Activated naive CD4-positive, alpha-beta T cell (primary cell): ENCODE measurements at places on chromosomes 3 and 15.

DNA sequence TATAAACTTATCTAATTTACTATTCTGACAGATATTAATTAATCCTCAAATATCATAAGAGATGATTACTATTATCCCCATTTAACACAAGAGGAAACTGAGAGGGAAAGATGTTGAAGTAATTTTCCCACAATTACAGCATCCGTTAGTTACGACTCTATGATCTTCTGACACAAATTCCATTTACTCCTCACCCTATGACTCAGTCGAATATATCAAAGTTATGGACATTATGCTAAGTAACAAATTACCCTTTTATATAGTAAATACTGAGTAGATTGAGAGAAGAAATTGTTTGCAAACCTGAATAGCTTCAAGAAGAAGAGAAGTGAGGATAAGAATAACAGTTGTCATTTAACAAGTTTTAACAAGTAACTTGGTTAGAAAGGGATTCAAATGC, 340.0 kb downstream of the TBC1D5 start:
- no peak for DNase-seq

DNA sequence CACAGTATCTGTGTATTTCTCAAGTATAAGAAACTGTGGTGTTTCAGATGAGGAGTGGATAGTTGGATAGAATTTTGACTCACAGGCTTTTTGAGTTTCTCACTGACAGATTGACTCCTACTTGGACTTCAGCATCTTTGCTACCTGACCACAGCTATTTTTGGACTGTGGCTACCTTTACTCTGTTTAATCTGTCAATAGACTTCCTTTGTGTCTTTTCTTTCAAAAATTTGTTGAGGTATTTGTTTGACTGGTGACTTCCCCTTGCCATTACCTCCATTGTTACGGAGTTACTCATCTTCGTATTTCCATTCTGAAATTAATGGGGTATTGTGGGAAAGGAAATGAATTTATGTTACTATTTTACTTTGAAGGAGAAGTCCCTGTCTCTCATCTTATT, 123.8 kb downstream of the AGBL1 start:
- DNase-seq, result no peak

DNA sequence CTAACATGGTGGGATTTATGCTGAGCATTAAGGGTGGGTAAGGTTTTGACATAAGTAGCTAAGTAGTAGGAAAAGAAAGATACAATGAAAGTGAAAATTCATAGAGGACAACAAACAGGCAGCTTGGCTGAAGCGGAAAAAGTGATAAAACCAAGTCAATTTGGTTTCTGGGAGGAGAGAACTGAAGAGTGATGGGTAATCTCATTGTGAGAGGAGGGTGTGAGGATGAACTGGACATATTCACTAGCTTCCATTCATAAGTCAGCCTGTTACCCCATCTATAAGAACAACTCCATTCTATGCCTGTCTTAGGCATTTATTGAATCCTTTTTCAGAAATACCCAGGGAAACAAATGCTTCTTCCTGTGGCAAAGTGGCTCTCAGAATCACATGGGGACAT, 67.1 kb upstream of the BBX start:
- DNase-seq, result no peak

- no peak for DNase-seq
These were observed 183.7 kb downstream of the TLE3 start for GRCh38 chr15:69914040-69914439.

- DNase-seq, result no peak
These were observed 54.4 kb upstream of the THUMPD3 start for GRCh38 chr3:9308298-9308990.

DNA sequence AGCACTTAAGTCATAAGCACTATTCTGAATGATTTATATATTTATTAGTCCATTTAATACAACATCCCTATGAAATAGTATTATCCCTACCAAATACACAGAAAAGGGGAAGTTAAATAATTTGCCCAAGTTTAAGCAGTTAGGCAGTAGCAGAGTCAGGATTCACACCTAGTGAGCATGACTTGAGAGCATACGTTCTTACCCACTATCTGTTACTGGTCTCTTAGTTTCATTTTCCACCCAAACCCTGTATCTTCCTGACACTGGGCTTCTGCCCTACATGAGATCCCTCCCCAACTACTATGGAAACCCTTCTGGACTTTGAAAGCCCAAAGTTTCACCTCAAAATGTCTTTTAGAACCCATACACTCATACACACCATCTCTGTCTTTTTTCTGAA, 4.4 kb upstream of the ATOSA start:
- DNase-seq, result no peak

DNA sequence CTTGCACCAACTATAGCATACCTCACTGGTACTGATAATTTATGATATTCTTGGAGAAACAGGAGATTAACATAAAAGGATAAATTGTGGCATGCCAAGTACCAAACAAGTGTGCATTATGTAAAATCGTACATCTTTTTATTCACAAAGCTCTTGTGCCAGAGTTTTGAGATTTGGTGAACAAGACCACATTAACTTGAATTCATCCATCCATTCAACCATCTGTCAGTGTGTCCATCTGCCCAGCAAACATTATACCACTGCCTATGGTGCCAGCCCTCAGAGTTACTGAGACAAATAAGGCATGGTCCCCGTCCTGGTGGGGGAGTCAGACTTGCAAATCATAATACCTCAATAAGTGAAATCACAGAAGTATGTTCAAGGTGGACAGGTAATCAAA, 17.0 kb upstream of the NEO1 start:
- DNase-seq, result no peak

DNA sequence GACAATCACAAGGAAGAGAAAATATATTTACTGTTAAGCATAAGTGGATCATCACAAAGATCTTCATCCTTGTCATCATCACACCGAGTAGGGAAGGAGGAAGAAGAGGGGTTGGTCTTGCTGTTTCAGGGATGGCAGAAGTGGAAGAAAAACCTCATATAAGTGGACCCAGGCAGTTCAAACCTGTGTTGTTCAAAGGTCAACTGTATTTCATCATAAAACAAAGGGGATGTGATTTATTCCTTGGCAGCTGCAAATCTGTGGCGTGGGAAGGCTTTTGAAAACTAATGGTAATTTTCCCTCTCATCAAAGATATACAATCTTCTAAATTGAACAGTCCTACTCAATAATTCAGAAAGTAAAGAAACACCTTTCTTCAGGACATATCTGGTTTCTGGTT, 129.9 kb upstream of the ABI3BP start:
- DNase-seq, result no peak

- DNase-seq, result no peak
These were observed 16.7 kb upstream of the HRH1 start for GRCh38 chr3:11137627-11137959.

GRCh38 chr3:100311011-100311410, 23.5 kb upstream of the NIT2 start:
- DNase-seq, result no peak

DNA sequence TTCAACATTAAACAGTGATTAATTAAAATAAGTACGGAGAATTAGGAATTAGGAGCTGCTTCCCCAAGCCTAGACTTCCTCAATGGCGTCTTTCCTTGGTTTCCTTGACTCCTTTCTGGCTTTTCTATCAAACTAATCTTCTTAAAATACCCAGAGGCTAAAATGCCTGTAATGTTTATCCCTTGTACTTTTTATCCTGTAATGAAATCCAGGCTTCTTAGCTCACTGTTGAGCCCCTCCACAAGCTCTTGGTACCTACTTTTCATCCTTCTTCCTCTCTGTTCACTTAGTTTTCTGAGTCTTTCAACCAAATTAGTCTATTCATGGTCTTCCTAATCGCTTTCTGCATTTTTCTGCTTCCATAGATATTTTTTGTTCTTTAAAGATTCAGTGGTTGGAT, 6.9 kb upstream of the UBE2E1 start:
- no peak for DNase-seq

DNA sequence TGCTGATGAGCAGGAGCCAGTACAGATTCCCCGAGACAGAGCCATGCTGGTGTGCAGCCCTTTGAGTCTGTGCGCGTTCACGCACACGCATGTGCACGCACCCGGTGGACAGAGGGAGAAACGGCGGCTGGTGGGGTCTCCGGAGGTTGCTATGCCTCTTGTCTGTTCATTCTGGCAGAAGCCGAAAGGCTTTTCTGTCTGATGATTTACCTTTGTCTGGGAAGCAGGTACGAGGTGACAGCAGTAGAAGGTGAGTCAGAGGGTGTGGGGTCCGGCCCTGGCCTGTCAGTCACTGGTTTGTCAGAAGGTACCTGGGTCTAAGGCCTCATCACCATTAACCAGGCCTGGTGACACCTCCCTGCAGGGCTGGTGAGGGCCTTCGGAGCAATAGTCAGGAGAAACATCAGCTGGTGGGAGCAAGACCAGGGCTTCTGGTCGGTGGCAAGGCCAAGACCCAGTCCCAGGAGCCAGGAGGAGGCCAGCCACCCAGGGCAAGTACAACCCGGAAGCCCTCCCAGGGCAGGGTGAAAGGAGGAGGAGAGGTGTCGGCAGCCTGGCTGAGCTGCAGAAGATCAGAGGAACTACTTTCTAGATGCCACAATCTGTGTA, 7.5 kb downstream of the PCSK6 start:
- no peak for DNase-seq

DNA sequence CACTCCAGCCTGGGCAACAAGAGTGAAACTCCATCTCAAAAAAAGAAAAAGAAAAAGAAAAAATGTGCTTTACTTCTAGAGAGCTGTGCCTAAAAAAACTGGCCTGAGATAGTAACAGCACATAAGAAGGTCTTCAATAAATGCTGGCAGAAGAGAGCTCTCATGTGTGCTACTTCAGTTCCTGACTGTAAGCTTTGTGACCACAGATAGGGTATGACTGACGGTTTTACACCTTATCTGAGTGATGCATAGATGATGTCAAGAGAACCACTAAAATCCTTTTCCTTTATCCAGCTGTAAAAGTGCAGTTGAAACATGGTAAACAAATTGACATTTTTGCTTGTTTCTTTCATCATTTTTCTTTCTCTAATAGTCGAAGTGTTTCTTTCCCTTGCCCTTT, 127.9 kb downstream of the C3orf70 start:
- no peak for DNase-seq

DNA sequence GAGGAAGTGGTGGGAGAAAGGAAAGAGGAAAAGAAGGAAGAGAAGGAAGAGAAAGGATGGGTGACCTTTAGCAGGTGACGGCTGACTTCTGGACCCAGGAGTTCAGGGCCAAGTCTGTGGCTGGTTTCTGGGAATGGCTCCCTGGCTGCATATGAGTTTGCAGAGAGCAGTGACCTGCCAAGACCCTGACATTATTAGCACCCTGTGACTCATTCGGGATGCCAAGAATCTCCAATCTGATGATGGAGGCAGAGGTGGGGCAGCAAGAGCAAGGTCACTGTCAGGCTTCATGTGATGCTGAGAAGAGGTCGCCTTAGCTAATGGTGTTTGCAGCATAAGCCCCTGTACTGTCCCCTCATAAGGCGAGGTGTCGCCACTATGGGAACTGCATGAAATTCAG, 42.6 kb downstream of the MYZAP start:
- DNase-seq, result no peak

DNA sequence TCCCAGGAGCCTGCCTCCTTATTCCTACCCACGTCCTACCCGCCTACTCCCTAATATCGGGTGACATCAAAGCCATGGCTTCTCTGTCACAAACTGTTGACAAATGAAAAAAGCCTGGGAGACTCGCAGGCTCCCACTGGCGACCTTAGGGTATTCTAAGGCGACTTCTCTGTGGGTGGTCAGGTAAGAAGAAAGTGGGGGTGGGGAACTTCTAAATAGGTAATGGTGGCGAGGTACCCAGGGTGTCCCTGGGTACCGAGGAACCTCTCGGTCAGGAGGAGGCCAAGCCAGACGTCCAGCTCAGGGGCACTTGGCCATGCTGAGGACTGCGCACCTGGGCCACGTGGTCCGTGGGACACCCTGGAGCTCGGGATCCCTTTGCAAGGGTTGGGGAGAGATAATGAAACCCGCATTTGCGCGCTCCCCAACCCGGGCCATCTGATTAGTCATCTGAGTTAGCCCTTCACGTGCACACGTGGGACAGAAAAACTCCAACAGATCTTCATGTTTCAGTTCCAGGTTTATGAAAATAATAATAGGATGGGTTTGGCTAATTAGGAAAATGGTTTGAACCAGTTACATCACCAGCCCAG, 78.2 kb downstream of the NR2F2 start:
- DNase-seq, result no peak

DNA sequence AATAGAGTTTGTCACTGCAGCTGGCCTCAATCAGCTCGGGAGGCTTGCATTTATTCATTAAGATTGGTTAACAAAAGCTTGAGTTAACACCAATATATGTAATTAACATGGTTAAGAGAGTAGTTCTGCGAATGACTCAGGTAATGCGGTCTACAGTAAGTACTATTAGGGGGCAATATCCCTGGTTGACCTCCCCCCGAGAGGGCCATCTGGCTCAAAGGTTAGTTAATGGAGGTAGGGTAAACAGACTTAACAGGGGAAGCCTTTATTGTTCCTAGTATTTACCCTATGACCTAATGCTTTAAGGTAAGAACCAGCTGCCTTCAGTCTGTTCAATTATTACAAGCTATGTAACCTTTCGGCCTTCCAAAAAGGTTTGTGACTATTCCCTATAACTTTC, 403.3 kb upstream of the SGO1 start:
- no peak for DNase-seq

GRCh38 chr15:98282656-98283332, 322.3 kb downstream of the ARRDC4 start:
- no peak for DNase-seq
